Aorta (tissue), 5 donors: ENCODE measurements at places on chromosomes 16 and 17. TPM values are rescaled to one million over a fixed set of nuclear protein-coding genes. Genes with fewer than 3 reads are reported as not detected.

The ENKD1 gene
- total RNA-seq: 15.2 TPM

The PRAC2 gene
- not detected for total RNA-seq

The MMP15 gene
- total RNA-seq: 5.9 TPM

The NATD1 gene
- total RNA-seq: 13.4 TPM

The DHX58 gene
- 24.5 TPM for total RNA-seq

The NXPH3 gene
- total RNA-seq: 87.5 TPM

The OR1F1 gene
- not detected for total RNA-seq

The EIF3CL gene
- 62.6 TPM for total RNA-seq

The CES1 gene
- total RNA-seq: 37.3 TPM

The CYTH1 gene
- total RNA-seq: 45.0 TPM

The CASKIN2 gene
- 63.4 TPM for total RNA-seq

The TEX14 gene
- 0.24 TPM for total RNA-seq

- no peaks in the 10 kb centered on the region for H3K27me3 ChIP-seq
- DNase-seq: no peak
- no peak overlapping the region for H3K27ac ChIP-seq
Measured at GRCh38 chr17:18156976-18157280, 26.7 kb upstream of the ALKBH5 start.

DNA sequence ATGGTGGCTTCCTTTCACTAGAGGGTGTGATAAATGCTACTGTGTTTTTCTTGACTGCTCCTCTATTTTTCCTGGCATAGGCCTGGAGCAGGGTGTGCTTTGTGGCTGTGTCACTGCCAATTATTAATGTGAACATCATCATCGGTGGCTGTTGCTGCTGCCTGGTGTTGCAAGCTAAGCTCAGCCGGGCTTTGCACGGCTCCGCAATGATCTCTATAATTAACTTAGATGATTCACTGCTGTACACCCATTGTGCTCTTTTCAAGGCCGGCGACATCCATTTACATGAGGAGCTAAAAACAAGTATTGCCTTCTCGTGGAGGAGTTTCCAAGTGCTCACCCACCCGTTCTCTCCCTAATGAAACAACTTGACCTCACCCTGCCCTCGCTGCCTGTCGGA, 160.1 kb upstream of the IRX3 start:
- peak; percentile 68 for DNase-seq
- no peaks in the 10 kb centered on the region for H3K27me3 ChIP-seq
- no peaks in the 10 kb centered on the region for H3K36me3 ChIP-seq
- no peak overlapping the region for H3K27ac ChIP-seq

DNA sequence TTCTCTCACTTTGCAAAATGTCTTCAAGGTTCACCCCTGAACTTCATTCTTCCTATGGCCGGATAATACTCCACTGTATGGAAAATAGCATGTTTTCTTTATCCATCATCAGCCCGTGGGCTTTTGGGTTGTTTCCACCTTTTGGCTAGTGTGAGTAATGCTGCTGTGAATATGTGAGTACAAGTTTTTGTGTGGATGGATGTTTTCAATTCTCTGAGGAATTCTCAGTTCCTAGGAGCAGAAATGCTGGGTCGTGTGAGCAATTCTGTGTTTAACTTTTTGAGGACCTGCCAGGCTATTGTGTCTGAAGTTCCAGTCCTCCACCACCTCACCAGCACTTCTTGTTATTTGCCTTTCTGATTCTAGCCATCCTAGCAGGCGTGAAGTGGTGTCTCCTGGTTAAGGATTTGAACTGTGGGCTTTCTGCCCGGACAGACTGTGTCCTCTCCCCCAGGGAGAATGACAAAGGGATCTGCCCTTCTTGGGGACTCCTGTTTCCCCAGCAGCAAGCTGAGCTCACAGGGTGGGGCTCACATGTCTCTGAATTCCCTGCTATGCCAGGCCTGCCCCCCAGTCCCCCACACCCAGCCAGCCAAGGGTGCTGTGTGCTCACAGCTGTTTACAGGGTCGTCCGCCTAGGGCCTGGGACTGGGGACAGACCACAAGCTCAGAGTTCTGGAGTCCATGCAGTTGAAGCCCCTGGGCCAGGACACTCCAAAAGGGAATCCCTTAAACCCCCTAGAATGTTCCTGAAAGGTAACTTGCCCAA, 92.2 kb upstream of the CIBAR2 start:
- H3K36me3 ChIP-seq: no peaks in the 10 kb centered on the region
- H3K27me3 ChIP-seq: no peaks in the 10 kb centered on the region
- DNase-seq: no peak

GRCh38 chr16:85577899-85578598, 35.1 kb upstream of the GSE1 start:
- H3K27ac ChIP-seq: no peak overlapping the region
- H3K4me3 ChIP-seq: no peak overlapping the region
- no peaks in the 10 kb centered on the region for H3K27me3 ChIP-seq
- no peak for DNase-seq
- H3K4me1 ChIP-seq: no peaks in the 10 kb centered on the region

DNA sequence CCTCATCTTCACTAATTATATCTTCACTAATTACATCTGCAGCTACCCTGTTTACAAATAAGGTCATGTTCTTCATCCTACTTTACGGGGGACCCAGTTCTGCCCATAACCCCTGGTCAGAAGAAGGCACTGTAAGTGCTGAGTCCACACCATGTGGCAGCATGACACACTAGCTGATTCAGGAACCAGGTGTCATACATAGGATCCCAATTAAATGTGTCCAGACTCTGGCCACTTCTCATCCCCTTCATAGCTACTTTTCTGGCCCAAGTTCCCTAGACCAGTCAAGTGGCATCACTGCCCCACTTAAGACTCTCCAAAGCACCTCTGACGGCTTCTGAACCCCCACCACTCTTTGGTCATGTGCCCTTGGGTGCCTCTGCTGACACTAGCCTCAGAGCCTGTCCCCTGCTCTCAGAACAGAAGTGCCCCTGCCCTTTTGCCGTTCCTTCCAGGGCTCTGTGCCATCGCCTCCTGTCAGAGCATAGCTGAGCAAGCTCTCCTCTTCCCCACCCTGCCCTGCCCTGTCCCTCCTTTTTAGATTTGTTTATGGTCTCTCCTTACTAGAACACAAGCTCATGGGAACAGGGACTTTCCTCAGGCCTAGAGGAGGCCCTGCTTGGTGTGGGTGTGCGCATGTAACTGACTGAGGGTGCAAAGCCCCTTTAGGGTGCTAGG, 61.1 kb downstream of the B9D1 start:
- no peak for DNase-seq
- no peaks in the 10 kb centered on the region for H3K4me1 ChIP-seq
- no peak overlapping the region for H3K4me3 ChIP-seq
- H3K27me3 ChIP-seq: no peaks in the 10 kb centered on the region
- H3K36me3 ChIP-seq: no peaks in the 10 kb centered on the region
- H3K27ac ChIP-seq: no peak overlapping the region

- H3K27me3 ChIP-seq: no peaks in the 10 kb centered on the region
- no peak for DNase-seq
Measured at GRCh38 chr16:9099131-9099625, 7.7 kb downstream of the HAPSTR1 start.

DNA sequence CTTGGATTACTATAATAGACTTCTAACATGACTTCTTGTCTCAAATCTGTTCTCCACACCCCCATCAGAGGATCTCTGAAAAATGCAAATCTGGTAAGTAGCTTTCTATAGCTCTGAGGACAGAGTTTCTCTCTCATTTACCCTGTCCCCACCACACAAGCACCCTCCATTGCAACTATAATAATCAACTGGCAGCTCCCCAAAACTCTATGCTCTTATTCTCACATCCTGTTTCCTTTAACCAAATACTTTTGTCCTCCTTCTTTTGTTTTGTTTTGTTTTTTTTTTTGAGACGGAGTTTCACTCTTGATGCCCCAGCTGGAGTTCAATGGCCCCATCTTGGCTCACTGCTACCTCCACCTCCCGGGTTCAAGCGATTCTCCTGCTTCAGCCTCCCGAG, 73.4 kb downstream of the HELZ start:
- DNase-seq: no peak
- no peak overlapping the region for H3K4me3 ChIP-seq
- peaks cover 2% of the 10 kb centered on the region for H3K36me3 ChIP-seq
- peaks cover 1% of the 10 kb centered on the region for H3K4me1 ChIP-seq

GRCh38 chr17:7720125-7720524, 2.6 kb downstream of the DNAH2 start:
- H3K27ac ChIP-seq: no peak overlapping the region
- DNase-seq: peak; percentile 9
- H3K4me1 ChIP-seq: peaks cover 5% of the 10 kb centered on the region

DNA sequence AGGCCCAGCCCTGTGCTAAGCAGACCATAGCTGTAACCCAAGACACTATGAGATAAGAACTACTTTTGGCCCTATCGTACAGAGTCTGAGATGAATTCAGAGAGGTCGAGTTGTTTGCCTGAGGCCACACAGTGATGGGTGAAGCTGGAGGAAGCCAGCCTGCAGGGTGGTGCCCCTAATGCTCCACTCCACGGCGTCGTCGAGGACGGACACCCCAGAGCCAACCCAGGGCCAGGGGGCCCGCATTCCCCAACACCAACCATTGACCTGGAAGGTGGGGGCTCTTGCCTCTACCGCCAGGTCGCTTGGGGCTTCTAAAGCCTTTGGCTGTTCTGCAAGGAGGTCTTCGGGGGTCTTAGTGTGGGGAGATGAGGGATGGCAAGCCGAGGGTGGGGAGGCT, 84.1 kb downstream of the IRF8 start:
- H3K36me3 ChIP-seq: no peaks in the 10 kb centered on the region
- no peak overlapping the region for H3K27ac ChIP-seq
- no peaks in the 10 kb centered on the region for H3K4me1 ChIP-seq

DNA sequence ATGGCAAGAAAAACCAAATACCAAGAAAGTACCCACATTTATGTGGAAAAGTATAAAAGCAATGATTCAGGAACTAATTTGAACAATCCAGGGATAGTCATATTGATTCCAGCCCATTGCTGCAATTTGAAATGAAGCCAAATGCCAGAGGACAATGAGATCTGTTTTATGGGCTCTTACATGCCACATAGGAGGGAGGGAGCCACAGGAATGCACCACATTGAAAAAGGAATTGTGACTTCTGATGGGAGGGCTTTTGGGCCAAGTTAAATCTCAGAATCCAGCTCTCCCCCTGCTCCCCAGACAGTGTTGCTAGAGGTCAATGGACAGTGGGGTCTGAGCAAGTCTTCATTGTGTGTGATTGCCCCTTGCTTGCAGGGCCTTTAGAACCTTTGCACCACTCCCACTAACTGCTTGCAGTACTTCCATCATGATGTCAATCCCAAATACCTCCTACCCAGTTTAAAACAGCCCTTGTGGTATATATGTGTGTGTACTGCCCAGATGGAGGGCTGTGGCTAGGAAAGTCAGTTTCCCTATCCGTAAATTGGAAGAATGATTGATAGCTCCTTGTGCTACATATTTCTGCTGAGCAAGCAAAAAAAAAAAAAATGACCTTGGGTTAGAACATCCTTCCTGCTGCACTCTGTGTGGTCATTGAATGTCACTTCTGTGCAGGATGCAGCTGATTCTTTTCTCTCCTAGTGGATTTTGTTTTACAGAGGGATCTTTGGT, 406.8 kb downstream of the UTP18 start:
- H3K4me3 ChIP-seq: no peak overlapping the region
- no peaks in the 10 kb centered on the region for H3K27me3 ChIP-seq
- H3K36me3 ChIP-seq: no peaks in the 10 kb centered on the region
- H3K4me1 ChIP-seq: no peaks in the 10 kb centered on the region
- DNase-seq: no peak
- H3K27ac ChIP-seq: no peak overlapping the region

DNA sequence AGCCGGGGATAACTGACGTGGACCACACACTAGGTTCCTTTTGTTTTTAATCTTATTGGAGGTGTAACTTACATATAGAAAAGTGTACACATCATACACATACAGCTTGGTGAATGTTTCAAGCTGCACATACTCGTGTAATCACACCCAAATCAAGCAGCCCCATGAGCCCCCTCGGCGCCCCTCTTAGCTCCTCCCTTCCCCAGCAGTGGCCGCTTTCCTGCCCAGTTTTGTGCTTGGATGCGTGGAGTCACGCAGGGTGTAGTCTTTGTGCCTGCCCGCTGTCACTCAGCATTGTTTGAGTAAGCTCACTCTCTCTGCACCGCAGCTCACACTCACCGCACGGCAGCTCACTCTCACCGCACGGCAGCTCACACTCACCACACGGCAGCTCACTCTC, 151.7 kb upstream of the CHMP6 start:
- no peaks in the 10 kb centered on the region for H3K27me3 ChIP-seq
- no peak overlapping the region for H3K27ac ChIP-seq
- DNase-seq: peak; percentile 30
- H3K36me3 ChIP-seq: no peaks in the 10 kb centered on the region
- no peaks in the 10 kb centered on the region for H3K4me1 ChIP-seq

DNA sequence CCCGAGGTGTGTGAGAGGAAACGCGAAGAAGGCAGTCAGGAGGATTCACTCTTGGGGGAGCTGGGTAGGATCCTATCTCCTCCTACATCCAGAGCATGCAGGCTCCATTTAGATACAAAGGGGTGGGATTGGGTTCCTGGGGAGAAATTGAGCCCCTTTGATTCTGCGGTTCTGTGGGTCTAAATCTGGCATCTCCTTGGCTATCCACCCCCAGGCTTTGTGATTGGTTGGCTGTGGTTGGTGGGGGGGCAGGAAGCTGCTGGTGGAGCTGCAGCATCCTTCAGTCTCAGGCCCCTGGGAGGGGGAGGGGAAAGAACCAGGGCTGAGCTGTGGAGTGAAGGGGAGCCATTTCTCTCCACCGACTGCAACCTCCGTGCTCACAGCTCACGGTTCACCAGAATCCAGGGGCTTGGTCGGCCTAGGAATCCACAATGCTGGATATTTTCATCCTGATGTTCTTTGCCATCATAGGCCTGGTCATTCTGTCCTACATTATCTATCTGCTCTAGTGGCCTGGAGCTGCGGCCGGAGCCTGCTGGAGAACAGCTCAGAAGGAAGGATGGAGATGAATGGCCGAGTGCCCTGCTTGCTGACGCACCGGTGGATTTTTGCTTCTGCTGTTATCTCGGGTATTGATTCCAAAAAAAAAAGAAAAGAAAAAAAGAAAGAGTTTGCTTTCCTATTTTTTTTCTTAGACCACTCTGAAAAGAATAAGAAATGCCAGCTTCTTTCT, at the start of gene LASP1NB:
LASP1NB (plus strand) TSS at position 352 of the 733 bp plus-strand sequence.
- H3K4me1 ChIP-seq: no peaks in the 10 kb centered on the region
- no peaks in the 10 kb centered on the region for H3K36me3 ChIP-seq
- no peaks in the 10 kb centered on the region for H3K27me3 ChIP-seq
- DNase-seq: no peak
- H3K4me3 ChIP-seq: no peak within 1 kb of the TSS

DNA sequence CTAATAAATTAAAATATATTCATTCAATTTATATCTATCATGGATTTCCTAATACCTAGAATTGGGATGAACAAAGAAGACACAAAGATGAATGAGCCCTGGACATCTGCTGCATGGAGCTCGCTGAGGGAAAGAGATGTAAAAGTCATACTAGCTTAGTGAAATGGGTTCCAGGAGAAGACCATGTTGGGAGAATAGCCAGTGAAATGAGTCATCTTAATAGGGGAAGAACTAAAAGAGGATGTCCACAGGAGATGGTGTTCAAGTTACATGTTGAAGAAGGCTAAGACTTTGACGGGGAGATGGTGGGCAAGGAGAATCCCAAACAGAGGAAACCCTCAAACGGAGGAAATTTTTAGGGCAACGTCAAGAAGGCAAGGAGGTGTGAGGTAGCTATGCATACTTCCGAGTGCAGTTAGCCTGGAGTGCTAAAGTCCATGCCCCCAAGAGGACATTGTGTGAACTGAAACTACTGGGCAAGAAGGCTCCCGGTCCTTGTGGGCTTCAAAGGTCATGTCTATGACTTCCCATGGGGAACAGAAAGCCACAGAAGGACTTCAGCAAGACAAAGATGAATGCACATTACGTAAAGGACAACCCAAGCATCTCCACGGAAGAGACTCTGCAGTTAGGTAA, 220.5 kb upstream of the CDH11 start:
- no peak overlapping the region for H3K4me3 ChIP-seq
- no peaks in the 10 kb centered on the region for H3K4me1 ChIP-seq
- no peaks in the 10 kb centered on the region for H3K36me3 ChIP-seq
- H3K27ac ChIP-seq: no peak overlapping the region
- H3K27me3 ChIP-seq: no peaks in the 10 kb centered on the region
